ENCODE measurements at places on chromosomes 13 and 19.

DNA sequence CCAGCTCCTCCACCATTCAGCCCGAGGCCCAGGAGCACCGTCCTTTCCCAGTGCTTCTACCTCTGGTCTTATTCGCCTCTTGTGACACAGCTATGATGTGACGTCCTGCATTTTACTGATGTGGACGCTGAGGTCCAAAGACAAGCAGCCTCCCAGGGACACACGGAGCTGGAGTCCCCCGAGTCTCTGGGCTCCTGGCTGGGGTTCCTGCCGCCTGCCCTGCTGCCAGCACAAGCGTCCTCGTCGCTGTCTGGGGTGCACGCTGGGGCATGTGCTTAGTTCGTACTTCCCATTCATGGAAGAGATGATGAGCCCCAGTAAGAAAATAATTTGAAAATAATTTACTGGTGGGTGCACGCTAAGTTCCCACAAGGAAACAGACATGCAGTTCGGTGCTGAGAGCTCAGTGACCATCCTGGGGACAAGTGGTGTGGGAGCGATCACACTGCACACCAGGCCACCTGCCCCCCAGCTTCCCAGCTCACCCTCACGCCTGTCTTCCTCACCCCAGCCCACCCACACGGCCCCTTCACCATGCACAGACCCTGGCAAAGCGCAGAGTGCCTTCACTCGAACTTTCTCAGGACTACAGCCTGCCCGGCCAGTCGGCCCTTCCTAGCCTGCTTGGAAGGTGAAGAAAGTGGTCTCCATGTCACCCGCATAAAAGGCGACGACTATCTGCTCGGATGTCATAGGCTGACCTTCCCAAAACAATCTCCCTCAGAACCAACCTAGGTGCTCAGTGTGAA, 14.2 kb upstream of the CFAP97D2 start:
- no peak for DNase-seq

GRCh38 chr19:9205501-9206113, 13.8 kb downstream of the OR7D4 start:
- DNase-seq: peak; percentile 62

- no peak for DNase-seq
Measured at GRCh38 chr13:31236211-31236786, 36.5 kb downstream of the B3GLCT start.

GRCh38 chr13:97627566-97627965, 193.6 kb downstream of the RAP2A start:
- DNase-seq: no peak

DNA sequence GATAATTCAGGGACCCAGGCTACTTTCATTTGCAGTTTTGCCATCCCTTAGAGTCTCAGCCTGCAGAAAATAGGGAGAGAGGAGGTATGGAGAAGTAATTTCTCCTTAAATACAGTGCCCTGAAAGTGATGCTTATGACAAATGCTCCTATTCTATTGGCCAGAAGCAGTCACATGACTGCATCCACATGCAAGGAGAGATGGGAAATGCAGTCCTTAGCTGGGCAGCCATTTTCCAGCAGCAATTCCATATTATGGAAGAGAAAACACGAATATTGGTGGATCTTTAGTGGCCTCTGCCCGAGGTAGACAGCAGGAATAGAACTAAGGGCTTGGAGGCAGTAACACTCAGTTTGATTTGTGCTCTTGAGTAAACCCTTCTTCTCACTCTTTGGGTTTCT, 39.4 kb downstream of the VAV1 start:
- no peak for DNase-seq

GRCh38 chr13:66803013-66803807, 426.9 kb downstream of the PCDH9 start:
- no peak for DNase-seq

DNA sequence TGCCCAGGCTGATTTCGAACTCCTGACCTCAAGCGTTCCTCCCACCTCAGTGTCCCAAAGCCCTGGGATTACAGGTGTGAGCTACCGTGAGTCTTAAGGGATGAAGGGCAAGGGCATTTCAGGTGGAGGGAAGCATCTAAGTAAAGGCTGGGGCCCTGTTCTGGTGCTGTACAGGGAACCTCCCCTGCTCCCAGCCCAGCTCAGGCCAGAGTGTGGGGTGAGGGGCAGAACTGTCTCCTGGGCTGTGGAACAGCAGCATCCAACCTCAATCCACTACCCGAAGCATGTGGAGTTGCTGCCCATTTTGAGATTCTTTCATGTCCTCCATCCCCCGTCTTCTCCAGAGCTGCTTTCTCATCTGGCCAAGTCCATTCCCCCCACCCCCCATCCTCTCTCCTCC, 105.3 kb downstream of the SIPA1L3 start:
- no peak for DNase-seq

- DNase-seq: no peak
Measured at GRCh38 chr13:30690282-30691188, 44.8 kb upstream of the ALOX5AP start.

GRCh38 chr13:59730026-59730425, 433.7 kb downstream of the DIAPH3 start:
- DNase-seq: no peak

- no peak for DNase-seq
Measured at GRCh38 chr19:55321466-55322137, 3.5 kb downstream of the TMEM150B start.

- no peak for DNase-seq
Measured at GRCh38 chr13:98586400-98587345, 9.8 kb upstream of the STK24 start.

DNA sequence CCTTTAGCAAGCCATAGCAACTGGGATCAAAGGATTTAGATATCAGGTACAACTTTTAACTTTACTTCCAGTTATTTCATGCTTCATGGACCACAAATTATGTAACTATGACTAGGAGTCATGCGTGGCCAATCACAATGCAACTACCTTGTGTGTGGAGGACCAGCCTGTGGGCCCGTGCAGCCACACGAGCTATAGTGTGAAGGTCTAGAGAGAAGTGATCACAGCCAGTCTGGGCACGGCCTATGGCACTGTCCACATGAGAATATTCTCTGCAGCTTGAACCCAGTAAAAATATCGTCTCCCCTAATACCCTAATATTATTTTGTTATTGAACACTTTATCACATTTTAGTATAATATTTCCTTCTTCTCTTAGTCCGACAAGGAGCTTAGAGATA, 464.9 kb upstream of the MIR17HG start:
- DNase-seq: no peak

DNA sequence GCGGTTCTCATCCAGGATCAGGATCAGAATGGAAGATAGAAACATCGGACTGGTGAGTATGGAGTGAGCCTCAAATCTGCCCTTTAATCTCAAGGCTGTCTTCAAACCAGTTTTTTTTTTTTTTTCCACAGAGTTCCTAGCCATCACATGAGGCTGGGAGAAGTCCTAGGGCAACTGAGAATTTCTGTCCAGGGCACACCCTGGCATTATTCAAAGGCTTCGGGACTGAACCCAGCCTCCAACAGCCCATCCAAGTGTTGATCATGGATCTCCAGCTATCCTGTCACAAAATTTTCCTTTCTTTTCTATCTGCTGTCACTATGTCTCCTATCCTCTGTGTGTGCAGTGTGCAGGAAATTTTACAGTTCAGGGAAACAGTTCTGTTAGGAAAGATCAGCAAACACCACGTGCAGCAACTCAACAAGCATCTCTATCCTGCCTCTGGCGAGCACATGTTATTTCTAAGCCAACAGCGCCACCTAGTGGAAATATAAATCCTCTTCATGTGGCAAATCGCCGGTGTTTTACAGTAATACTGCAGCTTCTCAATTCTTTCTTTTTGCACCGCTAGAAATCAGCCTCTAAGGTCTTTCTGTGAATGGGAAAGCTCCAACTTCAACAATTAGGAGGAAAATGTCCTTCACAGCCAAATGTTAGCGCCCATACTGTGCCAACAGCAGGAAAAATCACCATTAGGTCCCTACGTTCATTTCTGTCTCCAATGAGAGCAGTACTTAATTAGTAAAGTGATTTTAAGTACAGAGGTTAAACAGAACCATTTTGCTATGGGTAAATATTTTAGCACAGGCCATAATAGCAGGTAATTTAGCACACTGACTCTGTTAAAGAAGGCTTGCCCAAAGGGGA, 21.4 kb upstream of the ZNF181 start:
- DNase-seq: peak; percentile 13

- DNase-seq: no peak
Measured at GRCh38 chr19:16139752-16140151, 3.7 kb upstream of the HSH2D start.
